ENCODE measurements at places on chromosomes 16 and 17. TPM values are rescaled to one million over a fixed set of nuclear protein-coding genes. Genes with fewer than 3 reads are reported as not detected.

- DNase-seq = peak; percentile 16
These were observed 63.1 kb downstream of the STX8 start for GRCh38 chr17:9512323-9513168.

- DNase-seq = no peak
These were observed 53.6 kb downstream of the SPACA3 start for GRCh38 chr17:33045216-33045615.

Gene ZG16
- not detected for total RNA-seq

DNA sequence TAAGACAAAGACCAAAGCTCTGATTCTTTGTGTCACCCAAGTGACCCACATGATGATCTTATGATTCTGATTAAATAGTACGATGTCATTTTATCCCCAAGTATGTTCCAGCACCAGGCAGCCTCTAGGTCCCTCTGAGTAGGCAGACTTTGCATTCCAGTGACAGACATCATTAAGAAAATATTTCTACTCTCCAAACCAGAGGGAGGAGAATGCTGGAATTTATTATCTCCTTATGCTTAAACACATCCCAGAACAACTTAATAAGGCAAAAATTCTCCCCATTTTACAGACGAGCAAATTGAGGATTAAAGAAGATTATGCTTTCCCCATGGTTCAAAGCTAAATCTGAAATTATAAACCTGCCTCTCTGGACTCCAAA lies 192.8 kb upstream of the CDH11 start:
- no peak for DNase-seq

- no peak for DNase-seq
These were observed 2.0 kb downstream of the HBZ start for GRCh38 chr16:154217-155030.

Gene GPRC5B
- 0.76 TPM for total RNA-seq

- DNase-seq = no peak
These were observed 97.2 kb downstream of the RAP1GAP2 start for GRCh38 chr17:2893422-2893914.

DNA sequence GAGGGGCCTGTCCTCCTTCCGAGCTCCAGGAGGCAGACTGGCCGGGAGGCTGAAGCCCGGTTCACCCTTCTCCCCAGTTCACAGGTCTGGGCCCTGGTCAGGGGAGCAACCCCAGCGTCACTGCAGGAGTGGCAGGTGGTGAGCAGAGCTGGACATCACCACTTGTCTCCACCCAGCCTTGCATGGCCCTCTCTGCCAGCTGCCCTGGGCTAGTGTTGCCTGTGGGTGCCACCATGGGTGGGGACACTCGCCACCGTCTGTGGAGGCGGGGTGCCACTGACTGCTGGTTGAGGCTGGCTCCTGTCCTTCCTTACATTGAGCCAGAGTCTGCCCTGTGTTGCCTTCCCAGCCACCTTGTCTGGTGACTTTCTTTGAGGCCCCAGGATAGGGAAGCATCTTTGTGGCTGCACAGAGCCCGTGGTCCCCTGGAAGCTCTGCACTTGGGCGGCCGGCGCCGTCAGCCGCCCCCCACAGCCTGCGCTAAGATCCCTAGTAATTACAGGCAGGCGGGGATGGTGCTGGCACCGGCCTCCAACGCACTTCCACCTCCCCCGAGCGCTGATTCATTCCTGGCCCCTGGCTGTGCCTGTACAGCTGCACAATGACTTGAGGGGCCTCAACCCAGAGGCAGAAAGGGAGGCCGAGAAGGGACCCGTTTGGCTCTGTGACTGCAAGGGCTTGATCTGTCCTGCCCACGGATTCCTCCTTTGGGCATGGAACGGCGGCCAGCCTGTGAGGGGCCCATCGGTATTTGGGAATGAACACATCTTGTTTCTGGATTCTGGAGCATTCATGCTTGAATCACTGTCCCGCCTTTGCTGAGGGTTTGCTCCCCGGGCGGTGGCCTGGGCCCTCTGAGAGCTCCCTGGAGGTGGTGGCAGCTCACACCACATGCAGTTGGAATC lies 5.2 kb downstream of the BAIAP2 start:
- peak; percentile 56 for DNase-seq

- DNase-seq = no peak
These were observed 1.2 kb downstream of the KRTAP2-3 start for GRCh38 chr17:41058741-41059140.

- DNase-seq = no peak
These were observed 7.6 kb upstream of the ALOX15B start for GRCh38 chr17:8031261-8031661.

Gene ARMC7
- total RNA-seq = 5.2 TPM

DNA sequence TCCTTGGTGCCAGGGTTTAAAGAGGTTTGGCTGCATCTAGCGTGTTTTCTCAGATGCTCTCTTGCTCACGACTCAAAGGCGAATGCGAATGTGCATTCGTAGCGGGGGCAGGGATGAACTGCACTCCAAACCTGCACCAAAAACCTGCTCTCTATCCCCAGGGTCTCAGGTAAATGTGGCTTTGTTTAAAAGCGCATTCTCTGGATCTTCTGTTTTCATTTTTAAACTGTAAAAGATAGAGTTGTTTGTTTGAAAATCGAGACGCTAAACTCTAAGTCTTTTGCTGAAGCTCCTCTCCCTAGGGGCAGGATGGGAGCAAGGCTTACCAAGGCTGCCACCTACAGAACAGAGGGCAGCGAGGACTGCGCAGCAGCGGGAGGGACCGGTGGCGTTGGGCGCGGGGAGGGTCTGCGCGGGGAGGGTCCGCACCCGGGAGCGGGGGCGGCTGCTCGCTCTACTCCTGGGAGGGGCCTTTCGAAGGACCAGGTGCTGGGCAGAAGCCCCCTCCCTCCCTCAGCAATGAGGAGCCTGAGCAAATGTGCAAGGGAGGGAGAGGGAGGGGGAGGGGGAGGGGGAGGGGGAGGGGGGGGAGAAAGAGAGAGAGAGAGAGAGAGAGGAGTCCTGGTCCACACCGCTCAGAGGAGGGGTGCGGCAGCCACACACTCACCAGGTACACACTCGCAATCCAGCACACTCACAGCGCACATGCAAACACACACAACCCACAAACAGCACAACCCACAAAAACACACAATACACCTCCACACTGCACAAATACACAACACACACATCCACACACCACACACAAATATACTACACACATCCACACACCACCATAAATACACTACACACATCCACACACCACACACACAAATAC lies 142.8 kb downstream of the GRIN2A start:
- DNase-seq = no peak

Gene AIPL1
- not detected for total RNA-seq

- no peak for DNase-seq
These were observed 221.4 kb downstream of the CDH8 start for GRCh38 chr16:61814726-61815347.

DNA sequence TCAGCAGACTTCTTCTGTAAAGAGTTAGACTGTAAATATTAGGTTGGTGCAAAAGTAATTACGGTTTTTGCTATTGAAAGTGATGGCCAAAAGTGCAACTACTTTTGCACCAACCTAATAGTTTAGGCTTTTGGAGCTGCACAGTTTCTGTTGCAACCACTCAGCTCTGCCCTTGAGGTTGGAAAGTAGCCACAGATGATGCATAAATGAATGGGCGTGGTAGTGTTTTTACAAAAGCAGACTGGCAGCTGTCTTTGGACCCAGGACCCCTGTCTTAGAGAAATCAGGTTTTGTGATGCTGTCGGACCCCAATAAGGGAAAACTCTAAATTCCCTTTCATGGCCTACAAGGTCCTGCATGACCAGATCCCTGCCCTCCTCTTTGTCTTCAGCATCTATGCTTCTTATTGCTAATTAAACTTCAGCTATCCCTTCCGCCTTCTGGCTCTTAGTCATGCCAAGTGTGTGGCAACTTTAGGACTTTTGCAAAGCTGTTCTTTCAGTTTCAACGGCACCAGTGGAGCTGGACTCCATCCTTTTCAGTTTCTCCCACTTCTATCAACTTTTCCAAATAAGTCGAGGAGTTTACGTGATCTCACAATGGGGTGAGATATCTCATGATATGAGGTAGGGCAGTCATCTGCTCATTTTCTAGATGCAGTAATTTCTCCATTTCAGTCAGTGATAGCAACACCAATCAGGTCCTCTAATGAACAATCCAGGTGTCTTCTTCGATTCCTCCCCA lies 232.3 kb downstream of the XYLT1 start:
- DNase-seq = no peak

GRCh38 chr17:16910341-16910740 lies 61.6 kb downstream of the TNFRSF13B start:
- no peak for DNase-seq

DNA sequence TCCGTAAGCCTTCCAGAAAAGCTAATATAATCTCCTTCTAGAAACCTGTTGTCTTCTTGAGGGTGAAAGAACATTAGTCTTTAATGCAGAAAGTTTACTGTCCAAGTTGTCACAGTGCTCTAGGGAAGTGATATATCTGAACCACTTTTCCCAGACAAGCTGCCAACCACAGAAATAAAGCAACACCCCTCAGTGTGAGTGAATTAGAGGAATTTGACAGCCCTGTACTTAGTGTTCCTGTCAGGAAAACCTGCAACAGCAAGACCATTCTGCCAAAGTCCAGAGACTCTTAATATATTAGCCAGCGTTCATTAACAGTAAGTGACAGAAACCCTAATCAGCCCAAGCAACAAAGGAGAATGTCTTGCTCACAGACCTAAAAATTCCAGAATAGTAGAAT lies 137.7 kb downstream of the KATNIP start:
- DNase-seq = no peak

DNA sequence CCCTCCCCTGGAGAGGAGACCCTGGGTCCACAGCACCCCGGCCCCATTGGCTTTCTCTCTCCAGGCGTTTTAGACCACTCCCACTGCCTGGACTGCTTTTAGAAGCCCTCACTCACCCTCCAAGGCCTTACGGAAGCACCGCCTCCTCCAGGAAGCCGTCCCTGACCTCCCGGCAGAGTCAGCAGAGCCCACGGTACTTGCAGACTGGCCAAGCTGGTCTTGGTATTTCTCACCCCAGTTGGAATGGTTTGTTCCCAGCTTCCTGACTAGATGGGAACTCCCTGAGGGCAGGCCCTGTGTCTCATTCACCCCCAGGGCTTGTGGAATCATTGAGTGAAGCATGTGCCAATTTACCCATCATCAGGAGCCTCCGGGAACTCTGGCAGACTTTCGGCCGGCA lies 9.2 kb downstream of the SCGB1C2 start:
- DNase-seq = no peak

Gene NF1
- 23.2 TPM for total RNA-seq

GRCh38 chr17:67335245-67335835 lies 31.0 kb downstream of the PSMD12 start:
- no peak for DNase-seq

GRCh38 chr17:19771971-19772630 lies 24.0 kb upstream of the ALDH3A1 start:
- DNase-seq = no peak

DNA sequence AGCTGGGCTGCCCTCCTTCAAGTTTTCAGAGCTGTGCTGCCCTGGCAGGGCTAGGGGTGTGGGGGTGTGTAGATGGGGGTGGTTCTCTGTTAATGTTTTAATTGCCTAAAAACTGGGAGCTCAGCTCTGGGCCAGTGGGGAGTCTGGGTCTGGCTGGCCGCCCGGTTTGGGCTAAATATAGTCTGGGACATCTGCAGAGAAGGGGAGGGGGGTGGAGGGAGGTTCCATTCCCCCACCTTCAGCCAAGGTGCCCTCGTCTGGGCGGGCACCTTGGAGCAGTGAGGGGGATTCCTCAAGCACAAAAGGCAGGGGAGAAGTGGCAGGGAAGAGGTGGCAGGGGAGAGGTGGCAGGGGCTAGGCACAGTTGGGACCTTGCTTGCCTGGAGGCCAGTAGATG lies 13.0 kb downstream of the RARA start:
- no peak for DNase-seq

- DNase-seq = peak; percentile 39
These were observed 22.8 kb downstream of the TAOK1 start for GRCh38 chr17:29412780-29413565.

Gene OR1D5
- total RNA-seq = not detected

DNA sequence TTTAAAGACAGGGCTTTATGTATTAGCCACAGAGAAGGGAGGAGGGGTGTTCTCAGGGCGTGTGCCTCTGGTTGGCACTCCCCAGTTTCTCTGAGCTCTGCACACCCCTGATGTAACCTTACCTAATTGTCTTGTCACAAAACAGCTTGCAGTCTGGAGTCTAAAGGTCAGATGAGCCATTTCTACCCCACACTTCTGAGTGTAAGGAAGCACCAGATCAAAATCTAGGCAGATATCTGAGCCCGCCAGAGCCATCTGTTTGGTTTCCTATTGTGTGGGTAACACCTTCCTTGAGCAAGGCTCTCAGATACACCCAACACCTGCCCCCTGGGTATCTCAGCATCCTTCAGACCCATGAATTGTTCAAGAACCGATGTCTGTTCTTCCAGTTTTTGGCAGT lies 15.5 kb downstream of the CDH1 start:
- no peak for DNase-seq

DNA sequence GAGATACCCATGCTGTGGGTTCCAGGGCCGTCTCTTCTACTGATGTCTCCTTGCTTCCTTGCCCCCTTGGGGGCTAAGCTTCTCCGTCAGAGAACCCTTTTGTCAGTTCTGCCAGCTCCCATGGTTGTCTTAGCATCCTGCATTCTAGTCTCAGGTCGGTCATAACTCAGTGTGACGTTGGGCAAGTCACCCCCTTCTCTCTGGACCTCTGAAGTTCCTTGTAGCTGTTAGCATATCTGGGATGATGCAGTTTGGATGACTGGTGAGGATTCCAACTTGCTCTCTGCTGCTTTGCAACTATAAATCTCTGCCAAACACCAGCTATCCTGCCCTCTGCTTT lies 8.9 kb upstream of the MYL4 start:
- no peak for DNase-seq

Gene GCGR
- not detected for total RNA-seq

DNA sequence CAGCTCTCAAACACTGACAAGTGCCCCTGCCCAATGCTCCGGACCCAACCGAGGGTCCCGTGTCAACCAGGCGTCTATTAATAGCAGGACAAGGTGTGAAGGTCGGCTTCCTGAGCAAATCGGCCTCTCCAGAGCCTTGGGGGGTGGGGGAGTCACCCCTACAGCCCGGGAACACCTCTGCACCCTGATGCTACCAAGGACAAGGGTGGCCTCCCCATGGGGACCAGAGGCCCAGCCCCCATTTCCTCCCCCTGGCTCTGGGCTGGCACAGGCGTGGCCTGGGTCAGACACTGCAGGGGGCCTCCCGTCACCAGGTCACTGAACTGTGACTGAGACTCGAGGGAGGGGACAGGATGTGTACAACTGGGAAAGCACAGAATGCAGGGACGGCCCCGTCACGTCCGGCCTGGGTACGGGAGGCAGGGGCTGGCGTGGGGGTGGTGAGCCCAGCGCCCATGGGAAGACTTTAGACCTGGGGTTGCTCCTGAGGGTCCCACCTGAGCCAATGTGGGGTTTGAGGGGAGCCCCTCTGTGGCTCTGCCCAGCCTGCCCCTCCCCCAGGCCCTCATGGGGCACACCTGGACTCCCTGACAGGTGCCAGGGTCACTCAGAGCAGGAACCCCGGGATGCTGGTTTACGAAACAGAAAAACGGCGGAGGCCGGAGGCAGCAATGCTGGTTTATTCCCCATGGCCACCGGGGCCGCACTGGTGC lies 579 bp upstream of the CYBA start:
- peak; percentile 55 for DNase-seq

- DNase-seq = no peak
These were observed 140.5 kb downstream of the SSH2 start for GRCh38 chr17:29789196-29790170.
